ENCODE measurements at places on chromosomes 5 and 9.

DNA sequence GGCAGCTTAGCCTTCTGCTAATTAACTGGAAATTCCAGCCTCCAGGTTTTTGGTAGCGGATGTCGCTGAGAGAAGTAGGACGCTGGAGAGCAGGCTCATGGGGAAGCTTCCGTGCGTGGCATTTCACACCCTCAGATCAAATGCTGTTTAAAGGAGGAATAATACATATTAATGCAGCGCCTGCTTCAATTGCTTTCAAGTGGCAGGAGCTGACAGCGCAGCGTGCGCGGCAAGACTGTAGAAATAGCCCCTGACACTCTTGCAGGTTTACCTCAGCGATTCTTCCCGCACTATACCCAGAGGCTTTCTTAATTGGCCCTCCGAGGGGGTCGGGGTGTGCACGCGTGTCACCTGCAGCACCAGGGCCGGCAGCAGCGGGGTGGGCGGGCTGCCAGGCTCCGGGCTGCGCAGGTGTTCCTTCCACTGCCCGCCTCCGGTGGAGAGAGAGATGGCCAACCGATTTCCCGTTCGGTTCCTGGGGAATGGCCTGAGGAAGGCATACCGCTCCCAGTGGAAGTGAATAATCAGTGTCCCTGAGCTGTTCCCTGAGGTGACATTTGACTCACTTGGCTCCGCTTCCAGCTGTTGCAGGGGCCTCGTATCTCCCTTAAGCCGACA, 427.9 kb downstream of the KCTD16 start:
- no peak for DNase-seq

- DNase-seq: no peak
Measured at GRCh38 chr9:32839013-32839885, 55.9 kb downstream of the TMEM215 start.

- DNase-seq: no peak
Measured at GRCh38 chr5:36590513-36591286, 15.7 kb upstream of the SLC1A3 start.

GRCh38 chr9:16304301-16304700, 566.2 kb downstream of the BNC2 start:
- DNase-seq: no peak

DNA sequence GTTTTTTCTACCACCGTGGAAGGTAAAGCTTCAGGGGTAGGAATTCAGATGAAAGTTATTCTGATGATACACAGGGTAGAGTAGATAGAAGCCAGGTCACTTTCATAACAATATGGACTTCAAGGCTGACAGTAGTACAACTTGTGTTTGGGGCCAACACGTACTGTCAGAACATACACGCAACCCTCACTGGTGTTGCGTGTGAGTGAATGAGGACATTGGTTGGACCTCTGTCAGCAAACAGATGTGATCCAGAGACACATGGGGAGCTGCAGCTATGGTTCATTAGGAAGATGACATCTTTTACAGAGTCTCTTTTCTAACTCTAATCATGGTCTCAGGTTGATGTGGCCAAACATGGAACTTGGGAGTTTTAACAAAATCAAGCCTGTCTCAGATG, 70.1 kb upstream of the MOCS2 start:
- no peak for DNase-seq

GRCh38 chr9:121765021-121765950, 113.9 kb downstream of the DAB2IP start:
- DNase-seq: no peak

DNA sequence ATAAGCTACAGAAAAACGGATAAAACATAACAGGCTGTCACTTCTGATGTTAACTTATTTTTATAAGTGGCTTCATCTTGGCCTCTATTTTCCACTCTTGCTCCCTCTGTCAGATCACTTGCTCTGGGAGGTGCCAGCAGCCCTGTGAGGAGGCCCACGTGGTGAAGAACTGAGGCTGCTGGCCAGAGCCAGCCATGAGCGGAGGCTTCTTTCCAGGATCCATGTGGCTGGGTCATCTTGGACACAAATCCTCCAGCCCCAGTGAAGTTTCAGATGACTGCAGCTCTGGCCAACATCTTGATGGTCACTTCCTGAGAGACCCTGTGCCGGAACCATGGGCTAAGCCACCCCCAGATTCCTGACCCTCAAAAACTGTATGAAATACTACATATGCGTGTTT, 7.5 kb upstream of the CMBL start:
- DNase-seq: no peak

GRCh38 chr5:31671339-31671741, 32.4 kb downstream of the PDZD2 start:
- no peak for DNase-seq

- DNase-seq: peak; percentile 79
Measured at GRCh38 chr5:139565411-139566305, 4.5 kb downstream of the UBE2D2 start.

DNA sequence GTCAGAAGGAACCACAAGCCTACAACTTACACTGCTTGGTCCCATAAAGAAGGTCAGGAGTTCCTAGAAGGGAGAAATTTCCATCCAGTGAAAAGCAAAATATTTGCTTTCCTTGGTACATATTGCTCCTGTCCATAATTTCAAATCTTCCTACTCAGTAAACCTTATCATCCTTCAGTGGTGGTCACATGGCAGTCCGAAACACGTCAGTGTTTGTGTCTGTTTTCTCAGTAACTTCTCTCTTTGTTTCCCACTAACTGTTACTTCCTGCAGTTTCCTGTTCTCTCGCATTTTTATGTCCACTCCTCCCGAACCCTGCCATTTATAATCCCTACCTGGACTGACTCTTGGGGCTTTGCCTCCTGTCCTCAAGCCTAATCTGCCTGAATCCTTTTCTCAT, 129.1 kb downstream of the FANCC start:
- no peak for DNase-seq

- DNase-seq: no peak
Measured at GRCh38 chr5:11128021-11128420, 367.0 kb upstream of the DAP start.

- DNase-seq: no peak
Measured at GRCh38 chr5:73229271-73229670, 56.3 kb downstream of the TMEM174 start.

DNA sequence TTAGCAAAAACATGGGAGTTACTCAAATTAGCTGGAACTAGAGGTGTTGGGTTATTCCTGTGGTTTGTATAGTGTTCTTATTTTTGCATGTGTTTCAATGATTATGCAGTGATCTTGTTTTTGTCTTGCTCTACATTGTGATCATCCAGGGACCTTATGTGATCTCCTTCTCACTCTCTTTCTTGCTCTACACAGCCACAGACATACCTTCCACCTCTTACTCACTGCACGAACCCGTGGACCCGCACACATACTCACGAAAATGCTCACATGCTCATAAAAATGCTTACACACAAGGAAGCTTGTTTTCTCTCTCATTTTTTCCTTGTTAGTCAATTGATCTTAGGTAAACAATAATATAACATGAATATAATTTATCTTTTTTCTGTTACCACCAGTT, 187.1 kb downstream of the KDM4C start:
- DNase-seq: no peak

- no peak for DNase-seq
Measured at GRCh38 chr5:52808316-52808901, 20.7 kb downstream of the ITGA1 start.

DNA sequence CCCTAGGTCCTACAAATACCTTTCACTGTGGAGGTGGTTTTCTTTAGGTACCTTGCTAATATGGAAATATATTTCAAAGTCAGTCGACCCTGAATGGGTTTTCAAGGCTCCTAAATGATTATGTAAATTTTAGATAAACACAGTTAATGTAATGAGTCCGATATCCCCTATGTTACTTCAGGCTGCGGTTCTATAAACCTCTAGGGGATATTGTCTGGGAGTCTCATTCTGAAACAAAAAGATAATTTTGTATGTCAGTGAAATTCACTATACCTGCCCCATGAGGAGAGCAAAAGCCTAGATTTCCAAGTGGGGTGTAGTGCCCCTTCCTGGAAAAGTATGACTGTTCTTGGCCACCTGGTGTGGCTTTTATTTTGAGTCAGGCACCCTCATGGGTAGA, 377.3 kb downstream of the ICE1 start:
- DNase-seq: no peak

DNA sequence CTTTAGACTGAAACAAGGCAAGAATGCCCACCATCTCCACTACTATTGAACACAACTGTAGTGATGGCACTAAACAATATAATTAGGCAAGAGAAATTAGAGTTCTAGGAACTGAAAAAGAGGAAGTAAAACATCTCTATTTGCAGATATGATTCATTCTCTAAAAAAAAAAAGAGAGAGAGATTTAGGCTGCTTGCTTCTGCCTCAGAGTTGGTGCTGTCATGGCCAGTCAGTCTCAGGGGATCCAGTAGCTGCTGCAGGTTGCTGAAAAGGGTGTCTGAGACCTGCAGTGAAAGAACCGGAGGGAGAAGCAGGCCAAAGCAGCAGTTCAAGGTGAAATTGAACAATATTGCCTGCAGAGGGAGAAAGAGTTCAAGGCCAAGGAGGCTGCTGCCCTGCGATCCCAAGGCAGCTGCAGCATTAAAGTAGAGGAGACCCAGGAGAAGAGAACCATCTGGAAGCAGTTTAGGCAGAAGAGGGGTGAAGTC, 72.5 kb downstream of the AP3B1 start:
- no peak for DNase-seq

DNA sequence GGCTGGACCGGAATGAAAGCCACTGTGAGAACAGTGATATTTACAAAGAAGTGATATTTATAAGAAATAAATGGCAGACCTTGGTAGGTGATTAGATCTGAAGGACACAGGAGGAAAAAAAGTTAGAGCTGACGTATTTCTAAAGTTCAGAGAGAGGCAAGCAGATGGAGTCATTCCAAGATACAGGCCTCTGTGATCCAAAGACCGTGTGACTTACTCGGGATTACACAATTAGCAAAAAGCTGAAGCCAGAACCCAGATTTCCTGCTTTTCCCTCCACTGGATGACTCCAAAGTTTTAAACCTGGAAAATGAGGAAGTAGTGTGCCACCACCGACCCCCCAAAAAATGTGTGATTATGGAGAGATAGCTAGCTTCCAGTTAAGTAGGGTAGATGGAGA, 3.1 kb upstream of the DOCK8 start:
- no peak for DNase-seq

- DNase-seq: no peak
Measured at GRCh38 chr5:176415240-176415951, 943 bp downstream of the CLTB start.

DNA sequence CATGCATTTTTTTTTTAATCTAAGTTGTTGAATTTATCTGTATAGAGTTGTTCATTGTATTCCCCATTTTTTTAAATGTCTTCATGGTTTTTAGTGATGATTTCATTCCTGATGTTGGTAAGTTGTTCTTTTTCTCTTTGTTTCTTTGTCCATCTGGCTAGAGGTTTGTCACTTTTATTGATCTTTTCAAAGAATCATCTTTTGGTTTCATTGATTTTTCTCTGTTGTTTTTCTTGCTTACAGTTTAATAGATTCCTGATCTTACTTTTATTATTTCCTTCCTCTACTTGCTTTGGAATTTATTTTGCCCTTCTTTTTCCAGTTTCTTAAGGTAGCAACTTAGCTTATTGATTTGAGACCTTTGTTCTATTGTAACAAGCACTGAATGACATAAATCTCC, 114.2 kb downstream of the AOPEP start:
- DNase-seq: no peak

- DNase-seq: no peak
Measured at GRCh38 chr5:157290981-157291711, 25.2 kb downstream of the CYFIP2 start.

GRCh38 chr9:124632077-124632621, 125.0 kb upstream of the NR5A1 start:
- DNase-seq: no peak

All from activated naive CD4-positive, alpha-beta T cell treated with anti-CD3 and anti-CD28 coated beads, Interleukin-2, amount 10 ng/mL, durations not matched to agents 7 days and 5 days (primary cell).